Caudate nucleus (tissue), 63 donors: ENCODE measurements at places on chromosomes 6 and 20.

DNA sequence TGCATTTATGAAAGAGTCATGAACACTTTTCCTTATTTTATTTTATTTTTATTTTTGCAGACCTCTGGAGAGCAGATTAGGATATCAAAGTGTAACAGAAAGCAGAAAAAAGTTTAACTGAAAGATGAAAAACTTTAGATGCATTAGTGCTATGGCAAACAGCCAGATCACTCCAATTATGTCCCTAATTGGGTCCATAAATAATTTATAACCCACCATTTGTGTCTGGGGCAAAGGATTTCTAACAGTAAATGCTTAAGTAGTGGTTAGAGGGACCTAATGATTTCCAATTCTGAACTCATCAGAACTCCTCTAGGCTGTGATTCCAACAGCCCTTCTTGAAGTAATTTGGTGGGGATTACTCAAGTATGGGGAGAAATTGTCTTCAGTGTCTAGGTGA is 93.7 kb upstream of the PROKR2 start:
- no peak for DNase-seq

DNA sequence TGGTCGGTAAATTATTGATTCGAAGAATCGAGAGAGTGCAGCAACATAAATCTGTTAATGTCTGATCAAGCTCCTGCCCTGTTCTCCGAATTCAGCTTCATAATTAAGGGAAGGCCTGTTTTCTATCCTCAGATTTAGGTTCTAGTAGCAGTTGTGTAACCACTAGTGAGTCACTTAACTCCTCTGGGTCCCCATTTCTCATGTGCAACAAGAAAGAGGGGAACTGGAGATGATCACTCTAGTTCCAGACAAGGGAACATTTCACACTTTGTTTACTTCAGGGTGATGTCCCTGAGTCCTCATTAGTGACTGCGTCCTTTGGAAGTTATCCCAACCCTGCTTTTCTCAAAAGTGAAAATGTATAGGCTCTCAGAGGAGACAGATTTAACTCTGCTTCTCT is 68.1 kb upstream of the RNF146 start:
- DNase-seq = no peak

DNA sequence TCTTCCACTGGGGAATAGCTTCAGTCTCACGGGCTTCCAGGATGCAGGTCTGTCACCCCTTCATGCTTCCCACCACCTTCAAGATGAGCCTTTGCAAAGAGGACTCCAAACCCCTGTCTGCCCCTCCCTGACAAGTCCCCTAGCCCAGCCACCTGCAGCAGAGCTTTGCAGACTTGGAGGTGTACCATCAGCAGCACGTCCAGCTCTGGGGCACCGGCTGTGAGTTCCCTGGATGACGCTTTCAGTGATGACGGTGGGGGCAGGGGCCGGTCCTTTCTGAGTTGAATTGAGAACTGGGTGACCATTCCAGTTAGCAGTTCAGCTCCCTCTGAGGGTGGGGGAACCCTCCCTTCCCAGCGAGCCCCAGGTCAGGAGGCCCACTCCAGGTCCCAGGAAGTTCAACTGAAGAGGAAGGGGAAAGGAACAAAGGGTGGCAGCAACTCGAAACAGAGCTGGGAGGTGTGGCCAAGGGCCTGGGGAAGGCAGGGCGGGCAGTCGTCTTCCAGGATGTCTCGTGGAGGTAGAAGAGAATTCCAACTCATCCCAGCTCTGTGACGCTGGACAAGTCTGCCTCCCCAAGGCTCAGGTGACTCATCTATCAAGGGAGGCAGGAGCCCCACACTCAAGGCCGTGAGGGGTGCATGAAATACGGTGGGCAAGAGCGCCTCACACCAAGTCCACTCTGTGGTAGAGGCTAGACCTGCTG is 86.0 kb downstream of the PTPN1 start:
- DNase-seq = no peak

DNA sequence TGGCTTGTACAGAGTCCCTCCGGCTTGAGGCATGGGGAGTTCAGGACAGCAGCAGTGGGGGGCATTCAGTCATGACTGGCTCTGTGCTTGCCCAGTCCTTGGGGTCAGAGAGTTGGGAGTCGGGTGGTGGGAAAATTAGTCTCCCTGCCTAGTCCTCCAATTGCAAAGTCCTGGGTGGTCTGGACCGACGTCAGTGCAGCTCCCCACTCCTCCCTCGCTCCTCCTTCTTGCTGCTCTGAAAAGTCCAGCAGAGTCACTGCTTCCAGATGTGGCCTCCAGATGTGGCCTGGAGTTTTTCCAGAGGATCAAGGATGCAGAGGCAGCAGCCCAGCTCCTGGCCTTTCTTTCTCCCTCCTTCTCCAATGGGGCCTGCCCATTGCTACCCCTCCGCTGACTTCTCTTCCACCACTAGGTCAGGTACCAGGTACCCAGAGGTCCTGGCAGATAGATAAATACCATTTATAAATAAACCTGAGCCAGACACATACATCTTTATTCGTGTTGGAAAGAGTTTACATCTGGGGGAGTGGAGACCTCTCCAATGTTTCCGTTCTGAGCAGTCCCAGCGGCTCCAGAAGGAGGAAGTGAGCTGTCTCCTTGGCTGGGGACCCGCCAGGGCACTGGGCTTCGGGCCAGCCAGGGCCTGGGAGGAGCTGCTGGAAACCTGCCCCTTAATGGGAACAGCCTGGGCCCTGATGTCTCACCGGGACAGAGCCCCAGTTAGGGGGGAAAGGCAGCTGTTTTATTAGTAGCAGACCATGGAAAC is 49.0 kb upstream of the RNF24 start:
- DNase-seq = no peak

DNA sequence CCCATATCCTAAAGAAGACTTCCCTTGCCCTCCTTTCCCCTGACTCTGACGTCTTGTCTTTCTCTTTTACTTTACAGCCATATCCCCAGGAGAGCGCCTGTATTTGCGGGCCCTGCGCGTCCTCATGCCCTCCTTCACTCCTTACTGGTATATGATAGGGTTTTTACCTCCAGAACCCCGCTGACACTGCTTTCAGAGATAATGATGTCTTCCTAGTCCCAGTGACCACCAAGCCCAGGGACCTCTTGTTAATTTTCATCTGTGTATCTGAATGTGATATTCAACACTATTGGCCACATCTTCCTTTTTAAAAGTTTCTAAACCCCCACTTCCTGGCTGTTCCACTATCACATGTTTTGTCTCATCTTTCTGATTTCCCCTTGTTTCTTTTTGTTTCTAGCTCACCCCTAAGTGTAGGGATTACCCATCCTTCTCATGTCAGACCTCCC is 102.0 kb downstream of the HIVEP1 start:
- no peak for DNase-seq

- peak; percentile 23 for DNase-seq
Observed at GRCh38 chr6:166586424-166587156, at the start of gene RAMACL. Gene RAMACL (minus strand): TSS chr6:166586678. CDS start chr6:166586477, 201 bp downstream.

DNA sequence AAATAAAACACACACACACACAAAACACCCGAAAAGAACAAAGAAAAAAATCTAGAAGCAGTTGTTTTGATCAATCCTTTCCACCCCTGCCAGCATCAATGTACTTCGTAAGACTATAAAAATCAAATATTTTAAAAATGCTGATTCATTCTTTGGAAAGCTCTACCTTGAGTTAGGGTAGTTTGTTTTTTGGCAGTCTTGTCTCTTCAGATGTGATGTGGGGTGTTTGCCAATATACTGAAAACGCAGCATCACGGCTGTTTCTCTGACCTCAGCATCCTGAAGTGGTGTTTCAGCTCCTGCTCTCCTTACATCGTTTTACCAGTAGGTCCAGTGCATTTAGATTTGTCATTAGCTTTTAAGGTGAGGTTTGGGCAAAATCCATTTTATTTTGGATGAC is 526.0 kb downstream of the UTRN start:
- DNase-seq = no peak

- no peak for DNase-seq
Observed at GRCh38 chr6:29834564-29835436, 7.2 kb downstream of the HLA-G start.

DNA sequence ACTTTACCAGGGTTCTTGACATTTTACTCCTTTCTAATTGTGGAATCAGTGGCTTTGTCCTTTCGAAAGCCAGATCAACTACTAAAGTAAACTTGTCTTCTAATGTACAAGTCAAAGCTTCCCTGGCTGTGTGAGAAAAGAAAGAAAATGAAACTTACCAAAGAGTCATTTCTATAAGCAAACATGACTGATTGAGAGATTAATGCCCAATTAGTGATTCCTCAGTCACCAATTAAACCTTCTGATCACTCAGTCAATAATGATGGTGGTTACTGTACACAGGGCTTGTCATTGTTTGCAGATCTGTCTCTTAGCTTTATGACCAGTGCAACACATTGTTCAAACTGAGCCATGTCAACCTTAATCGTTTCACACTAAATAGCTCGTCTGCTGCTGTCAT is 1168.4 kb upstream of the CITED2 start:
- DNase-seq = no peak

DNA sequence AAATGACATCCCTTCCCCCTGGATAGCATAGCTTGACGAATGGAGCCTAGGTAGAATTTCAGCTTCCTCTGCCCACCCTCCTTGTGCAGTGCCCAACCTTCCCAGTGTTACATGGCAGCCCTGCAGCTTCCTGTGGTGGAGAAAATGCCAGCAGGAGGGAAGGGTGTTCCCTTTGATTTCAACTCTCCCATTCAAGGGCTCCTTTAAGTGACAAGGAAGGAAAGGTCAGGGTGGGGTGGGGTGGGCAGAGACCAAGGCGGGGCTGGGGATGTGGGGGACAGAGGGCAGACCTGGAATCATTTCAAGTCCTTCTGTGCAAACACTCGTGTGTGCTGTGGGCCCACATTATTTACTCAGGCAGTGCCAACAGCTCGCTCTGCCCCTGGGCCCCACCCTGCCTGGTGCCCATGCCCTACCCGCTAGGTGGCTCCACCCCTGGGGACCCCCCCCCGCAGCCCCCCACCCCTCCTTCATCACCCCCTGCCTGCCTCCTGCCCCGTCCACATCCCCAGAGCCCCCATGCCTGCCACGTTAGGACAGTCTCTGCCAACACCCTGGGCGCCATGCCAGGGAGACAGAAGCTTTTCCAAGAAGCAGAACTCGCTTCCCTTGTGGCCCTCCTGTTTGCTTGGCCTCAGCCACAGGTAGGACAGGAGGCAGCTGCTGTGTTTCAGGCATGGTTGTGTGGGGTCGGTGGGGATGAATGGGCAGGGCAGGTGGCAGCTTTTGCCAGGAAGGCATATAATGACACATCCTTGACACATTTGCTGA is 9.4 kb downstream of the SPDEF start:
- DNase-seq = no peak

DNA sequence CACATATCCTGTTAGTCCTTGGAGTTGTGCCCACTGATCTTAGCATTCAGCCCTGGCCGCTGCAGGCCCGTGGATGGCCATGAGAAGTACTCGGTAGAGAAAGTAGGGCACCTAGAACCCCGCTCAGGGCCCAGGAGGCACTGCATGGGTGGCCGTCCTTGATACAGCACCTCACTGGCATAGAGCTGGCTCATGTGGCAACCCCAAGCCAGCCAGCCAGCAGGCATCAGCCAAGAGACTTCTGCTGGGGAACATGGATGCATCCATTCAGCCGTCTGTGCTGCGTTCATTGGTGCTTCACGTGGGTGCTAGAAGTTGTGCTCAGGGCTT is 10.6 kb downstream of the PYGB start:
- no peak for DNase-seq

- DNase-seq = no peak
Observed at GRCh38 chr6:104973404-104973803, 16.5 kb downstream of the LIN28B start.

DNA sequence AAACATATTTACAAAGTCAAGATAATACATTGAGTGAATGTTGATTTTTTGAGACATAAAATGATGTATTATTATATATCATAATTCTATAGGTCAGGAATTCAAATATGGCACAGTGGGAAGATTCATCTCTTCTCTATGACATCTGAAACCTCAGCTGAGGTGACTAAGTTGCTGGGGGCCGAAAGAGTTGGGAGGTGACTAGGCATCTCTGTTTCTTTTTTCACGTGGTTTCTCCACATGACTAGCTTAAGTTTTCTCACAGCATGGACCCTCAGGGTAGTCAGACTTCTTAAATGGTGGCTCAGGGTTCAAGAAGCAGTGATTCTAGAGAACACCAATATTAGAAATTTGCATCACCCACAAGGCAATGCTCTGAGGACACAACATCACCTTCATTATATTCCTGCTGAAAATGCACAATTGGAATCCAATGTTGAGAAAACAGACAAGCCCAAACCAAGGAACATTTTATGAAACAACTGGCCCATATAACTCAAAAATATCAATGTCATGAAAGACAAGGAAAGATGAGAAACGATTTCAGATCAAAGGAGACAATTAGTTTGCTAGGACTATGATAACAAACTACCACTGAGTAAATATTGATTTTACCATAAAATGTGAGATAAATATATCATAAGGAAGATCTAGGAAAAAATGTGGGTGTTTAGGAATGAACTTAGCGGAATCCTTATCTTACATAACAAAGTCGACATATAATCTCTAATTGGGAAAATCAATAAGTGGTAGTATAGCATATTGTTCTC is 273.3 kb upstream of the IRAK1BP1 start:
- no peak for DNase-seq

DNA sequence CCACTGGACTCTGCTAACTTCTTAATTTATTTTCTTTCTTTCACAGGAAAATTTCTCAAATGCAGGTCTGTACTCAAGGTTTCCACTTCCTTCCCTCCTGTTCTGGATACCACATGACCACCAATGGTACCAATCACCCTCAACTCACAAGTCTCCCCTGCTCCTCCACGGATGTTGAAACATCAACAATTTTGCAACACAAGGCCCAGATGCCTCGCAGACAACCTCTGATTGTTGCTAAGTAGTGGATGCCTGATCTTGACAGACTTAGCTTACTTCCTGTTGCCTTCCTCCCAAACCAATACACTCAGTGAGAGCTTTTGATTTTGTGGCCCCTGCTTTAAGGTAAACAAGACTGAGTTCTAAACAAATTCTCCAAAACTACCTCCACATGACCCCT is 146.6 kb downstream of the FRK start:
- DNase-seq = no peak

DNA sequence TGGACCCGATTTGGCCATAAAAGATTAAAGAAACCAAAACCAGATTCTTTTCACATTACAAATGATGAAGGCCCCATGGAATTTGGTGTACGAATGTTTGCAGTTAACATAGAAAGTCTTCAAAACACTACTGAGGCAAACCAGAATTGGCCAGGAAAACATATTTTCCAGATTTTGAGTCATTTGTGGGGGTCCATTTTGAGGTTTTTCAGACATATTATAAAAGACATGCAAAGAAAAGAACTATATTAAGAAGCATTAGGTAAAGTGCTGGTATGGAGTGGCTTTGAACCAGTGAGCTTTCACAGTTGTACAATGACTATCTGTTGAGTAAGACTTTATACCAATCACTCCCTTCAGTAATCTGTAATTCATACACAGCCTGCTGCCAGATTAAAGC is 168.9 kb upstream of the COL21A1 start:
- no peak for DNase-seq
